Sigmoid colon (tissue), 7 donors: ENCODE measurements at places on chromosomes 12 and 14. TPM values are rescaled to one million over a fixed set of nuclear protein-coding genes. Genes with fewer than 3 reads are reported as not detected.
A peak's percentile ranks its signal among the peaks of the same experiment; 100 is the strongest.

TMTC1 gene
- 61.5 TPM for total RNA-seq

ADAM21 gene
- total RNA-seq, result not detected

DNA sequence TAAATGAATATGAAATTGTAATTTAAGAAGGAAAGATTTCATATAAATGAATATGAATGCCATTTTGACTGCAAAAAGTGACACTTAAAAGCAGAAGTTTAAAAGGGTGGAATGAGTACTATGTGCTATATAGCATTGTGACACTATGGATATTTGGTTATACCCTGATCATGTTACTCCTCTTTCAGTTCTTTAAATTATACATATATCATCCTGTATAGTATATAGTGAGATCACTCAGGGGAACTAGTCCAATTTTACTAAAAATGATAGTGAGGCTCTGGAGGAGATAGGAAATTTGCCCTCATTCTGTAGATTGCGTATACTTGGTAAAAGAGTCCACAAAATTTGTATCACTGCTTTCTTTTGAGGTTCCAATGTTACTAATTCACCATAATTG is 155.7 kb upstream of the BTG1 start:
- DNase-seq, result no peak

DNA sequence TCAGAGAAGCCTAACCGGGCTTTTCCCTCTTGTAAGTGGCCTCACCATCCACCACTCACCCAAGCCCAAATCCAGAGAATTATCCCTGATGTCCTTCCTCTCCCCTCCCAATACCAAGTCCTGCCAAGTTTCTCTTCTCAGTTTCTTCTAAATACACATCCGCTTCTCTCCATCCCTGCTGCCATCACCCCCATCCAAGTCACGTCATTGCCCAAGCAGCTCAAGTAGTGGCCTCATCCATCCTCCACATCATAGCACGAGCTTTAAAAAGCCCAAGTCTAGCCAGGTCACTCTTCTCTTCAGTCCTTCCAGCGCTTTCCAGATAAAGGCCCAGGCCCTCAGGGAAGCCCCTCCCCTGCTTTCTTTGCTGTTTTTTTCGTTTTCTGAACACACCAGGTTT is 25.4 kb downstream of the IL31 start:
- no peak for DNase-seq

DNA sequence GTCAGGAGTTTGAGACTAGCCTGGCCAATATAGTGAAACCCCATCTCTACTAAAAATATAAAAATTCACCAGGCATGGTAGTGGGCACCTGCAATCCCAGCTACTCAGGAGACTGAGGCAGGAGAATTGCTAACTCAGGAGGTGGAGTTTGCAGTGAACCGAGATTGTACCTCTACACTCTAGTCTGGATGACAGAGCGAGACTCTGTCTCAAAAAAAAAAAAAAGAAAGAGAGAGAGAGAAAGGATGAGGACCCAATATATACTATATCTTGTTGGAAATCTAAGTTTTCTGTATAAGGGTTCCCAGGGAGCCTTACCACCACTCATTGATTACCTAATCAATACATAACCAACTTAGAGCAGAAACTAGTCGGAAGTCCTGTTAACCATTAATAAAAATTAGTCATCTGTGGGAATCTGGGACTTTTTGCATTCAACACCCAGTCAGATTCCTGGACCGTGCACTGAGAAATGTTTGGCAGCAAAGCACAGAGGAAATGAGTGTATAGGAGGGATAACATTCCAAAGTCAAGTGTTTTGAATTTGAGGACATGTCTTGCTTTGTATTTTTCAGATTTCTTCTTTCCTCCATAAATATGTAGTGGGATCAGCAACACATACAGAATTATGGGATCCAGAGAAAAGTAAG is 44.8 kb upstream of the NR2C1 start:
- no peak for DNase-seq

- no peak for DNase-seq
Measured at GRCh38 chr12:130589540-130590317, 126.4 kb downstream of the RIMBP2 start.

DNA sequence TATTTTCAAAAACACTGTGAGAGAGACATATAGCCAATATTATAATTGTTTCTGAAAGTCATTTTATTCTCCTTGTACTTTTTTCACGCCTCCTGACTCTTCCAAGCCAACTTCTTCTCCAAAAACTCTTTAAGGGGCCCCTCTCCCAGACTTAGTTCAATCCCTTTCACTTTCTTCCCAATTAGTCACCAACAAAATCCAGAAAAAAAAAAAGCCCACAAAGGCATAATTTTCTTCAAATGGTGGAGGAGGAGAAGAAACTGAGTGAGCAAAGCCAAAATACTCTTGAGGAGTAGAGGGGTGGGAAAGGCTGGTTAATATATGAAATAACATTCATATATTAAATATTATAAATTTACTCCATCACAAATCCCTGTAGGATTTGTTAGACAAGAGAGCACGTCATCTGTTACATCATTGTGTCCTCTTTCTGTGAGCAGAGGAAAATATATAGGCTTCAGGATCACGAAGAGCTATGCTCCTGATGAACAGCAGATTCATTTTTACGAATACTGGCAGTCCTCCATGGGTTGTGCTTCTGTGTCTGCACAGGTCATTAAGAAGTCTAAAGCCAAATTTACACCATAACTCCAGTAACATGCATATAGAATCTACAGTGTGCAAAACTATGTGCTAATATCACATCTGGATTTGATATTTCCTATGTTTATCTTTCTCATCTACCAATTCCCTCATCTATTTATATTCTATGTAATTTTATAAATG is 25.9 kb upstream of the NID2 start:
- DNase-seq, result no peak

GRCh38 chr12:20549108-20549719 is 145.9 kb upstream of the SLCO1C1 start:
- DNase-seq, result peak; percentile 64

GRCh38 chr12:5014269-5014668 is 29.4 kb upstream of the KCNA5 start:
- DNase-seq, result no peak

GRCh38 chr14:70013271-70013873 is 134.2 kb downstream of the SMOC1 start:
- DNase-seq, result no peak

DNA sequence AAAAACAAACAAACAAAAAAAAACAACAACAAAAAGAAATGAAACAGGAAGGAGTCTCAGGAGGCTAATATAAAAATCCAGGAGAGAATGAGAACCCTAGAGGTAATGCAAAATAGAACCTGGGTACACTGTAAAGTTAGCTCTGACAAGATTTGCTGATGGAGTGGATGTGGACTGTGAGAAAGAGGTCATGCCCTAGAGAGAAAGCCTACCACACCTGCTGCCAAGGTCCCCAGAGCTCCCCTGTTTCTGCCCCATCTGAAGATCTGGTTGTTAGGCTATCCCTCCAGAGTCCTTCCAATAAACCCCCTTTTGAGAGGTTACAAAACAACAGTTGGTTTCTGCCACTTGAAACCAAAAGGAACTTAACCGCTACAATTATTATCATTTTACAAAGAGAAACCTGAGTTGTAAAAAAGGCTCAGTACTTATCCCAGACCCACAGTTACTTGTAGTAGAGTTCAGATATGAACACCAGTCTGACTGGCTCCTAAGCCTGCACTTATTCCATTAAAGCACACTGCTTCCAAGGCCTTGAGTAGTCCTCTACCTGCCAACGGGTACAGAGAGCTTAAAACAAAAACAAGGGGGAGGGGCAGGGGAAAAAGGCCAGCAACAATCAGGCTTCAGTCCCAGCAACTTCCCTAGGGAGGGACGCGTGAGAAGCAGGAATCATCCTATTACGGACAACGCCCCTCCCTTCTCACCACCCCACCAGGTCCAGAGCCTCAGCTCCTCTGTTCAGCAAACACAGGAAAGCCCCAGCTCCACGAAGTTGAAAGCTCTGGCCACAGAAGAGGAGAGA is 27.7 kb downstream of the PPP1R13B start:
- peak; percentile 80 for DNase-seq

DNA sequence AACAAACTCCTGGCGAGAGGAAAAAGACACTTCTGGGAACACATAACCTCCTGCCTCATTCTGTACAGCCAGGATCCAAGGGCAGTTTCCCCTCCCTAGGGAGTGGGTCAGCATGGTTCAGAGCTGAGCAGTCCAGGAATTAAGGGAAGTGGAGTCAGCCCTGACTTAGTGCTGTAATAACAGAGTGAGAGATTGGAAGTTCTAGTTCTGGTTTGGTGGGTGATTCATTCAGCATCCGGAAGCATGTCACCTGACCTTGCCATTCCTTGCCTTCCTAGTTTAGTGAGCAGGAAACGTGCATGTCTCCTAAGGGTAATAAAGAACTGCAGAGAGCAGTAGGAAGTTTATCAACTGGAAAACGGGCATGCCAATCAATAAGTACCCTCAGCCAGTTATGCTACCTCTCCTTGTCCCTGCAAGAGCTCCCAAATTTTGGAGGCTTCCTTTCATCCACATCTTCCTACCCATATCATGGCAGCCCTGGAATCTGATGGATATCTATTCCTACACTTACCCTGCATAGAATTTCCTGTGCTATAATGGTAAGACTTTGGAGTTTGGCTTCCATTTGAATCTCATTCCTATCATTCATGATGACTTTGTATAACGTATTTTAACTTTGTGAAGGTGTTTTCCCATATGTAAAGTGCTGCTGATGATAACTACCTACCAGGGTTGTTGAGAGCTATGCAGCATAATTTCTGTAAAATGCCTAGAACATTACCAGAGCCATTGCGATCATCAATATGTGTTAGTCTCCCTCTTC is 28.5 kb upstream of the MAGOHB start:
- no peak for DNase-seq
